K562 (cell line): ENCODE measurements at places on chromosomes 4 and X. TPM values are rescaled to one million over a fixed set of nuclear protein-coding genes. Genes with fewer than 3 reads are reported as not detected.

GRCh38 chr4:186900232-186900900, 176.7 kb upstream of the FAT1 start:
- no peaks in the 10 kb centered on the region for H3K36me3 ChIP-seq
- H3K4me3 ChIP-seq, result no peak overlapping the region
- H3K27ac ChIP-seq, result peak overlapping the region; percentile 61
- DNase-seq, result no peak
- H3K4me1 ChIP-seq, result peaks cover 12% of the 10 kb centered on the region; the same call in 2 of the 3 replicates

GRCh38 chr4:131644619-131645018, 1504.5 kb upstream of the PCDH10 start:
- H3K4me3 ChIP-seq, result no peak overlapping the region
- no peaks in the 10 kb centered on the region for H3K27me3 ChIP-seq
- no peak overlapping the region for H3K27ac ChIP-seq
- no peaks in the 10 kb centered on the region for H3K4me1 ChIP-seq
- DNase-seq, result peak; percentile 0

Gene FNIP2
- 9.7 and 11.6 TPM in 2 replicates for total RNA-seq

GRCh38 chr4:81839347-81840042, 367.8 kb upstream of the RASGEF1B start:
- peaks cover 2% of the 10 kb centered on the region; the same call in 1 of the 3 replicates for H3K4me1 ChIP-seq
- no peaks in the 10 kb centered on the region for H3K36me3 ChIP-seq
- H3K4me3 ChIP-seq, result no peak overlapping the region

- peak overlapping the region; percentile 94 for H3K27ac ChIP-seq
- peak overlapping the region; percentile 64; the same call in 1 of the 2 replicates for H3K4me3 ChIP-seq
- no peaks in the 10 kb centered on the region for H3K27me3 ChIP-seq
- H3K36me3 ChIP-seq, result peaks cover 53% of the 10 kb centered on the region
- DNase-seq, result no peak
Measured at GRCh38 chrX:101349193-101349562, 636 bp upstream of the TIMM8A start.

DNA sequence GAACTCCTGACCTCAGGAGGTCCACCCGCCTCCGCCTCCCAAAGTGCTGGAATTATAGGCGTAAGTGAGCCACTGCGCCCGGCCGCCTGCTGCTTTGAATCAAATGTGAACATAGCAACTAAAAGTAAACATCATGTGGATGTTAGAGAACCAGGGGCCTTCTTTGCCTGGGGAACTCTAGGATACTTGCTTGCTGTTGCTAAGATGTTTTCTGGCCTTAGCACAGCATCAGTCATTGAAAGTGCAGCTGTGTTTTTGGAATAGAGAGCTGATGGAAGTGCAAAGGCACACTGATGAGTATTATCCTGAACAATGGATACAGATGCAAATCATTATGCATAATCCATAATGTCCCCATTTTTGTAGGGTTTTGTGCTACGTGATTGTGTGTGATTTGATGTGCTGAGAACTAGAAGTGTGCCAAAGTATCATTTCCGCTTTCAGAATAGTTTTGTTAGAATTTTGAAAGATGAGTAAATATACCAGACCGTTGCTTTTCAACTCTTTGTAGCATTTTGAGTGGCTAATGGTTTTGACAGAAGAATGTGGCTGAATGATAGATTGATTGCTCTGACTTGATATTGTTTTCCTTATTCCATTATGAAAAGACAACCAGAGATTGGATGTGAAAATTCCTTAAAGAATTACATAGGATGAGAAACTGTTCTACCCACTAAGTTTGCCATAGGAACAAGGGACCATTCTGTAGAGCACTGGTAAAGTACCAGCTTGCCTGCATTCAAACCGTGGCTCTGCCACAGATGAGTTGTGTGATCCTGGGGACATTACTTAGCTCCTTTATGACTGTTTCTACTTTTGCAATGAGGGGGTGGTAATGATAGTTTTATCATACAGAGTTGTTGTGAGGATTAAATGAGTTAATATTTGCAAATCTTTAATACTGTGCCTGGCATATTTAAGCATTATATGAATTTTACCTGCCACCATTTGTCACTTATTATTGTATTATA, 74.7 kb downstream of the REPS2 start:
- H3K4me3 ChIP-seq, result no peak overlapping the region
- no peaks in the 10 kb centered on the region for H3K4me1 ChIP-seq
- no peak for DNase-seq
- H3K27me3 ChIP-seq, result no peaks in the 10 kb centered on the region; the same call in 1 of the 2 replicates

- no peak overlapping the region for H3K4me3 ChIP-seq
- DNase-seq, result no peak
- no peaks in the 10 kb centered on the region for H3K27me3 ChIP-seq
- peaks cover 13% of the 10 kb centered on the region; the same call in 2 of the 3 replicates for H3K4me1 ChIP-seq
Measured at GRCh38 chr4:185217408-185217975, 8.1 kb downstream of the SNX25 start.

DNA sequence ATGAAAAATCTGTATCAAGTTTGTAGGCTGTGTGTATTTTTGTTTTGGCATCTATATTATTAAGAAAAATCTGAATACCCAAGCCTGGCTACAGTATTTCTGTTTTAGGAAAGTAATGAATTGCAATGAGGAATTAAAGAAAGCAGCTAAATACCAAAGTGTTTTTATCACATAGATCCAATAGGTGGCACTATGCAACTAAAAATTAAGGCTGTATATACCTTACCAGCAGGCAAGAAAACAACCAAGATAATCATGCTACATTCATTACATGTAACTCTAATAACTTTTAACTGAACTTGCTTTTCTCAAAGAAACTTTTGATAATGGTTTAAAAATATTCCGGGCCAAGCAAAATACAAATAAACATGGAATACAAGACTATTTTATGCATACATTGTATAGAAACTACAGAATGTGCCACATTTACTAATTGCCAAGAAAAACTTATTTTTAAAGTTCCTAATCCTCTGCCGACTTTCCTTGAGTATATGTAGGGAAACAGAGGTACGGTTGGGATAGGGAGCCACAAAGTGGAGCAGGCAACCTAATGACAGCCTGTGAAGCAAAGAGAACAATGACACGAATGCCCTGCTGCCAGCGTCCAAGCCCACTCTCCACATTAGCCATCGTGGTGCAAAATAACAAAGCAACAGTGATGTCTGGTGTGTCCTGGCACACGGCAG, 63.7 kb downstream of the SEC24D start:
- no peak overlapping the region for H3K27ac ChIP-seq
- DNase-seq, result no peak
- H3K4me1 ChIP-seq, result peaks cover under 1% of the 10 kb centered on the region; the same call in 2 of the 3 replicates
- peaks cover 5% of the 10 kb centered on the region; the same call in 2 of the 3 replicates for H3K36me3 ChIP-seq
- H3K27me3 ChIP-seq, result no peaks in the 10 kb centered on the region
- H3K4me3 ChIP-seq, result no peak overlapping the region

Gene XKRX
- total RNA-seq, result not detected in 2 replicates

GRCh38 chr4:99411041-99411440, 24.1 kb downstream of the ADH7 start:
- H3K4me1 ChIP-seq, result no peaks in the 10 kb centered on the region
- H3K27me3 ChIP-seq, result no peaks in the 10 kb centered on the region
- no peak overlapping the region for H3K4me3 ChIP-seq
- H3K27ac ChIP-seq, result no peak overlapping the region
- no peaks in the 10 kb centered on the region for H3K36me3 ChIP-seq
- DNase-seq, result no peak

- no peaks in the 10 kb centered on the region for H3K4me1 ChIP-seq
- no peak overlapping the region for H3K4me3 ChIP-seq
- no peaks in the 10 kb centered on the region for H3K36me3 ChIP-seq
- H3K27ac ChIP-seq, result no peak overlapping the region
Measured at GRCh38 chr4:68132342-68132741, 2.7 kb upstream of the TMPRSS11F start.

DNA sequence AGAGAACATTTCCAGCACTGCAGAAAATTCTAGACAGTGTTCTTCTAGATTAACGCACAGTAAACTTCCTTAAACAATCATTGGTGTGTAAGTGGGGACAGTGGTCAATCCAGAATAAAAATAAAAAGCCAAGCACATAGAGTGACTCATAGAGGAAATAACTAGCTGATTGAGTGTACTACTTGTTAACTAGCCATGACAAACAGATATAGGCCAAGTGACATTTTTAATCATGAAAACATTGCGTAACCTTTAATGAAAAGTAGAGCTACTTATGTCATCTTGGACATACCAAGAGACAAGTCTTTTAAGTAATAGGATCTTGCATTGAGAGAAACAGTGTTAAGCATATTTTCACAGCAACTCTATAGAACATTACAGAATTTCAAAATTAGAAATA, 233.9 kb upstream of the MAB21L2 start:
- no peaks in the 10 kb centered on the region for H3K4me1 ChIP-seq
- no peak for DNase-seq
- no peak overlapping the region for H3K4me3 ChIP-seq
- H3K27ac ChIP-seq, result peak overlapping the region; percentile 11; the same call in 1 of the 3 replicates
- H3K36me3 ChIP-seq, result peaks cover 6% of the 10 kb centered on the region; the same call in 2 of the 3 replicates

- no peak for DNase-seq
- no peaks in the 10 kb centered on the region for H3K4me1 ChIP-seq
- no peaks in the 10 kb centered on the region for H3K27me3 ChIP-seq
- no peaks in the 10 kb centered on the region for H3K36me3 ChIP-seq
Measured at GRCh38 chr4:182233310-182234090, 9.7 kb upstream of the TENM3 start.

GRCh38 chr4:151485541-151486131, 76.7 kb downstream of the FHIP1A start:
- no peak overlapping the region for H3K4me3 ChIP-seq
- H3K27ac ChIP-seq, result no peak overlapping the region
- no peaks in the 10 kb centered on the region for H3K36me3 ChIP-seq
- no peak for DNase-seq
- H3K4me1 ChIP-seq, result no peaks in the 10 kb centered on the region

- H3K27ac ChIP-seq, result no peak overlapping the region
- no peak for DNase-seq
- H3K4me3 ChIP-seq, result no peak overlapping the region
- H3K4me1 ChIP-seq, result peaks cover 40% of the 10 kb centered on the region
Measured at GRCh38 chrX:153414856-153415510, 3.7 kb downstream of the ZFP92 start.

DNA sequence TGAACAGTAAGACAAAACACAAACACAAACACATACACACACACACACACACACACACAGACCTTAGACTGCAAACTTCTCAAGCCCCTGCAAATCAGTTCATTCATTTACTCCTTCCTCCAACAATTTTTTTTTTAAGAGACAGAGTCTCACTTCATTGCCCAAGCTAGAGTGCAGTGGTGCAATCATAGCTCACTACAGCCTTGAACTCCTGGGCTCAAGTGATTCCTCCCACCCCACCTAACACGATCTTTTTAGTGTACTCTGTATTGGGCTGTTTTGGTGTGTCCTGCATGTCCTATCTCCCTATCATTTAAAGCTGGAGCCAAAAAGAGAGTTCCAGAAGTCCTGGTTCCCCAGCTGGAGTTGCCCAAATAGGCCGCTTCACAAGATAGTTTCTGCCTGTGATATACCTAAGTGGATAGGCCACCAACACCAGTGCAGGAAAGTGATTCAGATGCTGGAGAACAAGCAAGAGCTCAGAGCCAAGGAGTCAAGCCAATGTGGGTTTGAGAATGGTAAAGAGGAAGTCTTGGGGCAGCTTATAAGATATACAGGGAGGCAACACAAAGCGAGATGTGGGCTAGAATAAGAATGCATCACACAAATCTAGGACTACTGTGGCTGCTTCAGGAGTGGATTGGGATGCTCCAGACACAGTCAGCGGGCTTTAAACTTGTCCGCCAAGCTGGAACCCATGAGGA, 85.4 kb upstream of the RAPGEF2 start:
- DNase-seq, result no peak
- no peaks in the 10 kb centered on the region for H3K36me3 ChIP-seq
- H3K4me1 ChIP-seq, result peaks cover 13% of the 10 kb centered on the region; the same call in 2 of the 3 replicates
- no peaks in the 10 kb centered on the region for H3K27me3 ChIP-seq
- H3K27ac ChIP-seq, result no peak overlapping the region

Gene MTMR8
- total RNA-seq, result 3.6 and 4.3 TPM in 2 replicates

Gene GAGE2A
- total RNA-seq, result 583 and 588 TPM in 2 replicates

GRCh38 chr4:5206016-5206790, 154.9 kb downstream of the STK32B start:
- H3K36me3 ChIP-seq, result no peaks in the 10 kb centered on the region
- H3K4me1 ChIP-seq, result no peaks in the 10 kb centered on the region
- DNase-seq, result no peak
- H3K4me3 ChIP-seq, result no peak overlapping the region
- no peaks in the 10 kb centered on the region for H3K27me3 ChIP-seq

Gene MAGEA11
- total RNA-seq, result 0.11 TPM in 1 of 2 replicates, not detected in the other

DNA sequence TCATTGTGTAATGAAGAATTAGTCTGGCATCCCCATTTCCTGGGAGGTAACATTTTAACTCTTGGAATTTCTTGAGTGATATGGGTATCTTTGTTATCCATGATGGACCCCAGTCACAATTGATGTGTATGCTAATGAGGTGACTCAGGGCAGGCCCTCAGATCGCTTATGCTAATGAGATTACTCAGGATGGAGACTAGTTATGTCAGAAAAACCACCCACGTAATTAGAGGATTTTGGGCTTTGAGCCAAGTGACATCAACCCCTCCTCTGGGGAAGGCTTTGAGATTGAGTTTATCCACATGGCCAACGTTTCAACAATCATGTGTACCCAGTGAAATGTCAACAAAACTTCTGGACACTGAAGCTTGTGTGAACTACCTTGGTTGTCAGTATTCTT, 772.7 kb downstream of the STPG2 start:
- H3K27ac ChIP-seq, result no peak overlapping the region
- no peaks in the 10 kb centered on the region for H3K27me3 ChIP-seq
- no peak overlapping the region for H3K4me3 ChIP-seq

- no peak overlapping the region for H3K4me3 ChIP-seq
- H3K27ac ChIP-seq, result no peak overlapping the region
- no peaks in the 10 kb centered on the region for H3K27me3 ChIP-seq
- no peak for DNase-seq
- no peaks in the 10 kb centered on the region for H3K4me1 ChIP-seq
- no peaks in the 10 kb centered on the region for H3K36me3 ChIP-seq
Measured at GRCh38 chrX:31658360-31658759, 586.5 kb upstream of the FTHL17 start.

Gene UGT2B10
- total RNA-seq, result 0.16 and 0.18 TPM in 2 replicates

DNA sequence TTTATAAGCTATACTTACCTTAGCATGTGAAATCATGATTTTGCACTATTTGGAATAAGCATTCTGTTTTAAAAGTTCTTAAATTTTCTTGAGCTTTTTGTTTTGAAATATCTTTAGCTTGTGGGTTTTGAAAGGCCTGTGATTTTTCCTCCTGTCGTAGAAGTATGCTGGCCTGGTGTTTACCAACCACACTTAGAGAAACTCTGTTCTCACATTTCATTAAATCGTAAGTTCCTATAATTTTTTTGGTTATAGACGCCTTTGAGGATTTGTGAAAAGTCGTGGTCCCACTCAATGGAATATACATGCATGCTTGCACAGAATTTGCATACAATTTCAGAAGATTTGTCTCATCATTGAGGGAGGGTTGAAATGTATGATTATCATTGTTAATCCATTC, 63.6 kb downstream of the PDLIM5 start:
- H3K36me3 ChIP-seq, result no peaks in the 10 kb centered on the region
- H3K4me1 ChIP-seq, result peaks cover 30% of the 10 kb centered on the region
- no peak for DNase-seq
- H3K27me3 ChIP-seq, result no peaks in the 10 kb centered on the region
- no peak overlapping the region for H3K4me3 ChIP-seq
